ENCODE measurements at places on chromosomes 12 and 14.

GRCh38 chr12:58833853-58834252, 86.5 kb downstream of the LRIG3 start:
- no peak for DNase-seq

- no peak for DNase-seq
Measured at GRCh38 chr12:74129702-74130101, 407.9 kb upstream of the ATXN7L3B start.

DNA sequence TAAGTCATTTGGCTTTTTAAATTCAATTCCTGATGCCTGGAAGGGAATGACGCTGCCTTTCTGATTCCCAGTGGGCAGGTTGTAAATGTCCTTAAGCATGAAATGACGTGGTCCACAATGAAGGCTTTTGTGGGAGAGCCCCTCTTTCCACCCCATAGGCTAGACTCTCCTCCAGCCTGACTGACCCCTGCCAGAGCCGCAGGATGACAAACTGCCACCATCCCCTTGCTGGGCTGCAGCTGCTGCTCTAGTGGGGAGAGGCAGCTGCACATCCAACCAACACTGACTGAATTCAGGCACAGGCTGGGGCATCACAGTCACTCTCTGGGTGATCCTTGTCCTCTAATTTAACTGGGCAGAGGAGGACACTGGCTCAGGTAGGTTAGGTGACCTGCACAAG, 6.3 kb downstream of the TSPAN11 start:
- DNase-seq: no peak

GRCh38 chr12:3744229-3744901, 8.5 kb downstream of the CRACR2A start:
- no peak for DNase-seq

DNA sequence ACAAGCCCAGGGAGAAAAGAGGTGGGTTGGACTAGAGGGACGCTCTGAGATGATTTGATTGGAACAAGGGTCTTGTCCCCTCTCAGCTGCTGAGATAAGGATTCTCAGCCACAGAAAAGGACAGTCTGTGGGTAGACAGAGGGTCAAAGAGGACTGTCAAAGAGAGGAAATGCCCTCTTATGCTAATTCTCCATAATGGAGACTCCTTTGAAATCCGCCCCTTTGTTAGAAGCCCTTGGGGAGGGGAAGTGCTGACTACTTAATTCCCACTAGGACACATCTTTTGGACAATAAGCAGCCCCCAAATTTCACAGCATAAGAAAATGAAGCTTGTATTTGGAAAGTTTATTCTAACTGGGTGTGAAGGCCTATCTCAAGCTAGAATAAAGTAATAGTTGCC, 176.6 kb downstream of the KTN1 start:
- DNase-seq: no peak

GRCh38 chr12:47296828-47297227, 217.1 kb upstream of the AMIGO2 start:
- no peak for DNase-seq

DNA sequence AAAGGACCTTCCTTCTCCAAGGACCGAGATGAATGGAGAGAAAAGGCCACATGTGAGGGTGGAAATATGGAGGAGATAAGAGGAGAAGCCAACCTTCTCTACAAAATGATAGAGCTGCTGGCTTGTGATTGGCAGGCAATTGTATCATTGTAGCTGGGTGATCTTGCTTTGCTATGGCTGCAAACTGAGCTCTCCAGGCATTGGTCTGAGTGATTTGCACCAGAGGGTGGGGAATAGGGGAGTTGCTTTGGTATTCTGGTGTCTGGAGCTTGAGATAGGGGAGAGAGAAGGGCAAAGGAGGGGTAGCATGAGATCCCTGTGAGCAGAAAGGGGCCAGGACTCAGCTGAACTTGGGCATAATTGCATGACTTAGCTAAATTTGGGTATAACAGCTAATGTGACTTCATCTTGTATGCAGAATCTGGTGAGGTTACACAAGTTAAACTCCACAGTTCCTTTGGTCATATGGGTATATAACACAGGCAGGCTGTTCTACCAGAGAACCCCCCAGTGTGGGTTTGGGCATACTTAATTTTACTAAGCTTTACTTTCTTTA, 72.0 kb downstream of the FOS start:
- DNase-seq: no peak

- no peak for DNase-seq
Measured at GRCh38 chr14:30990770-30991169, 34.7 kb upstream of the AP4S1 start.

DNA sequence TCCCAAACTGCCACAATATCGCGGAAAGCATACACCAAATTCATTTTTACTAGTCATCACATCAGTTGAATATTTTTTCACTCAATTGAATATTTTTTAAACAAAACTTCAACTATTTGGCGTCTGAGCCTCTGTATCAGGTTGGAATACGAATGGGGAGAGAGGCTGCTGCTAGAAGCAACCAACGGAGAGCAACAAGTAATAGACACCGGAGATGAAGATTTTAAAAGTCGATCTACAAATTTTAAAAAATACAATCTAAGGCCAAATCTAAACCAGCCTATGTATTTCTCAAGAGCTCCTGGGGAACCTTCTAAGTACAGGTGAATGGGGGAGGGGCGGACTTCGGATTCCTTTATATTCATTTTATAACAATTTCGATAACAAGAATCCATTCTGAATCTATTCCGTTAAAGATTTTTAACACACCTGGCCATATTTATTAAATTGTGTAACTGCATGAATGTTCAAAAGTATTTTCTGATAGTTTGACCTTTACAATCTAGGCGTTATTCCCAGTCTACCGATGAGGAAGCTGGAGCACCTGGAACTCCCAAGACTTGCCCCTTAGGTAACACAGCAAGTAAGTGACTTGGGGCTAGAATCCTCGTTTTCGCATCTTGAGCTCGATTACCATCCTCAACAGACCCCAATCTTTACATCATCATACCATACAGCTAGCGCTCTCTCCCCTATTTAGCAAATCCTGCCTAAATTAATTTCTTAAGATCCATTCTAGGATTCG, 1.2 kb downstream of the GNPNAT1 start:
- DNase-seq: no peak

- no peak for DNase-seq
Measured at GRCh38 chr12:54463034-54463433, 10.4 kb downstream of the GTSF1 start.

GRCh38 chr14:83827383-83827782, 1702.6 kb upstream of the FLRT2 start:
- DNase-seq: no peak

DNA sequence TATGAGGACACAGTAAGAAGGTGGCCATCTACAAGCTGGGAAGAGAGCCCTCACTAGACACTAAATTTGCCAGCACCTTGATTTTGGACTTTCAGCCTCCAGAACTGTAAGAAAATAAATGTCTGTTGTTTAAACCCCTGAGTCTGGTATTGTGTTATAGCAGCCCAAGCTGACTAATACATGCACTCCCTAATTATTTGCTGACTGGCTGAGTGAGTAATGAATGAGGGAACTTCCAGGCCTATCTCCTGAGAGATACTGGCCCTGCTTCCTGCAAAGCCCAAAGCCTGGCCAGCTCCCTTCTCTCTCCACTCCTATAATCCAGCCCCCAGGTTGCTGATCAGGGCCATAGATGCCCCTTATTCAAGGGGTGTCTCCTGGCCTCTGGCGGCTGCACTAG, 120.0 kb upstream of the NOS1 start:
- DNase-seq: no peak

GRCh38 chr12:124464830-124465229, 102.6 kb downstream of the NCOR2 start:
- no peak for DNase-seq

DNA sequence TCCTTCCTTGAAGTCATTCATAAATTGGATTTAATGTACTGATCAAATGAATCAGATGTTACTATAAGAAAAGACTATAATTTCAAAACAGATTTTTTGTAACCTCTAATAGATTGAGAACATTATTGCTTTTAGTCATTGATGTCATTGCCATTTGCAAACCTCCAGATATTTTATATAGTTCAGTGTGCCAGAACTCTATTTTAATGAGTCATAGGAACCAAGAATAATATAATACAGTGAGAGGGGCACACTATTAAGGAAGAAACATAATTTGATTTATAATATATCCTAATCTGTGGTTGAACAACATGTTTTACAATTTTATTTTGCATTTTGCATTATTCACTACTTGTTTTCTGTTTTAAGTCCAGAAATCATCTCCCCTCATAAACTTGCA, 78.0 kb downstream of the LRRC9 start:
- no peak for DNase-seq

DNA sequence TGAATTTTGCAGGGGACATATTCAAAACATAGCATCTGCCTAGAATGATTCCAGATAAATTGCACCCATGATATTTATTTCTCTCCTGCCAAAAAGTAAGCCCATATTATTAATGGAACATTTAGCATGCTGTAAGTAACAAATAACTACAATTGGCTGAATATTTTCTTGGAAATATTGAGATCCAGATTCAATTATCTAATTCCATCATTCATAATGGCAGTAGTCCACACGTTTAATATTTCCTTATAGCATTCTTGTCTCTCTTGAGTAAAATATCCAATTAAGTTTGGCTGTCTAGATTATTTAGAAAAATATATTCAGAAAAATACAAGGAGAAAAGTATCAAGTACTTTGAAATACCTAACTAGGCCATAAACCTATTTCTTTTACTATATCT, 157.5 kb downstream of the FLRT2 start:
- no peak for DNase-seq

- DNase-seq: no peak
Measured at GRCh38 chr12:58396239-58396638, 454.9 kb downstream of the ATP23 start.

GRCh38 chr12:19120795-19121194, 8.7 kb upstream of the PLEKHA5 start:
- no peak for DNase-seq

DNA sequence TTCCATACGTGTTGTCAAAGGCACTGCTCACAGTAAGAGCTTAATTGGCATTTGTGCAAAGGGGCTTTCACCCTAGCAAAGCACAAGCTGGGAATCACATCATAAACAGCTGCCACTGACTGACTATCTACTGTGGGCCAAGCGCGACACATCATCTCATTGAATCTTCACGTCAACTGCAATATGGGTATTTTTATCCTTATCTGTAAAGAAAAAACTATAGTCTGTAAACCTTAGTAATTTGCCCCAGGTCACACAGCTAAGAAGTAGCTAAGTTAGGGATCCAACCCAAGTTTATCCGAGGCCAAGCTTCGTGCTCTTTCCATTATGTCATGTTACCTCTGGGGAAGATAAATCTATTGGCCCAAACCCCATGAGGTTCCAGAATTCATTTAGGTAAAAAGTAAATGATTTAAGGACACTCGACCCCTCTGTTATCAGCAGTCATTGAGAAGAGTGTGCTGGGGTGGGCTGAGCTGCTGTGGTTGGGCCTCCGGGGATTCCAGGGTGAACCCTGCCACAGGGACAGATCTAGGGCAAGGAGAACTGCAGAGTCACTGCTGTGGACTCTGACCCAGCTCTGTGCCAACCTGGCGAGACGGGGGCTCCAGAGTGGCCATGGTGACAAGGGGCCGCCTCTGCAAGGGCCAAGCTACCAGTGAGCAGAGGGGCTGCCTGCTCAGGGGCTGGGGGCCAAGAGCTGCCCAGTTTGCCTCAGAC, 27.6 kb downstream of the NCKAP5L start:
- no peak for DNase-seq

DNA sequence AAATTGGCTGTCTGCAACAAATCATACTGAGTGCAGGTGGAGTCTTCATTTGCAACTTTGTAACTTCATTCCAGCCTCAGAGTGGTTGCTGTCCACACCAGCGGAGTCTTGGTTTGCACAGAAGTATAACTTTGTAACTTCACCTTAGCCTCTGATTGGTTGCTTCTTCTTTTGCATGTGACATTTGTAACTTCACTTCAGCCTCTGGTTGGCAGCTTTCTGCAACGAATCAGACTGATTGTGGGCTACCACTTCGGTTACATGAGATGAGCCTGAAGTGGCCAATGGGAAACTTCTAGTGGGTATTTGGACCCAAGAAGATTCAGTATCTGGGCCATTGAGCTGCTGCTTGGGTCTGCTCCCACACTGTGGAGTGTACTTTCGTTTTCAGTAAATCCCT, 17.8 kb downstream of the RASSF8 start:
- no peak for DNase-seq

- no peak for DNase-seq
Measured at GRCh38 chr12:127383281-127383680, 883.7 kb upstream of the TMEM132C start.

DNA sequence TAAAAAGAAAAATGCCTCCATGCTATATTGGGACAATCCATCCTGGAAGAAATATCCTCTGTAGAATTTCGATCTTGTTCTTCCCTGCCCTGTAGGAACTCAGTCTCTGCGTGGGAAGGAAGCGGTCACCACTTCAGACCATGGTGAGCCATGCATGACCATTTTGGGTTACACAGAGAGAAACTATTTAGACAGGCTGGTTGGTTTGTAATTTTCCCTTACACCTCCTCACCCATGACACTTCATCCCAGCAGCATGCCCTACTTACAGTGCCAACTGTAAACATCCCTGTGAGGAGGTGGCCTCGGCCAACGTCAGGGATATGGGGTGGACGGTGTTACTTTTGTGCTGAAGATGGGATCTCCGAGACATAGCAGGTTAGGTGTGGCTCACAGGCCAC, 121.4 kb downstream of the SMOC1 start:
- no peak for DNase-seq

- DNase-seq: no peak
Measured at GRCh38 chr14:75264036-75264435, 14.6 kb upstream of the FOS start.

DNA sequence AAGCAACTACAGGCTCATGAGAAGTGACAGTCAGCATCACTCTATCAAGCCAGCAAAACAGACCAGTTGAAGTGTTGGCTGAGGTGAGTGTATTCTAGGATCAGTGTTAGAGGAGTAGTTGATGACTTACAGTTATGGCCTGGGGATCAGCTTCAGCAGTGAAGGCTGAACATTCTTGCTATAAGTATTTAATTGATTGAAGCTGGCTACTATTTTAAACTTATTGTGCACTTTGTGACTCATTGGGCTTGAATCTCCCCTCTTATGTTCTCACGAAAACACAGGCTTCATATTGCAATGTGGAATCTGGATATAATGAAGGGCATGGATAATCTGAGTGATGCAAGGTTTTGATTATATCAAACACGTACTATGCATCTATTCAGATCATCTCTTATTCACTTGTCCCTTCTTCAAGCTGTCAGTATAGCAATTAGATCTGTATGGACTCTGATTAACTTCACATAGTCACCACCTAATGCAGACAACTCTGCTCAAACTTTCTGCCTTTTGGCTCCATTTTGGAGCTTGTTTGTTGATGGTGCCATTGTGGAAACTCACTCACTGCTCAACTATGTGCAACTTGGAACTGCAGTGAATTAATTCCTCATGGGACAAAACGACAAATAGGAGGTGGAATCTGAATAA, 309.2 kb downstream of the SLC16A7 start:
- DNase-seq: no peak

DNA sequence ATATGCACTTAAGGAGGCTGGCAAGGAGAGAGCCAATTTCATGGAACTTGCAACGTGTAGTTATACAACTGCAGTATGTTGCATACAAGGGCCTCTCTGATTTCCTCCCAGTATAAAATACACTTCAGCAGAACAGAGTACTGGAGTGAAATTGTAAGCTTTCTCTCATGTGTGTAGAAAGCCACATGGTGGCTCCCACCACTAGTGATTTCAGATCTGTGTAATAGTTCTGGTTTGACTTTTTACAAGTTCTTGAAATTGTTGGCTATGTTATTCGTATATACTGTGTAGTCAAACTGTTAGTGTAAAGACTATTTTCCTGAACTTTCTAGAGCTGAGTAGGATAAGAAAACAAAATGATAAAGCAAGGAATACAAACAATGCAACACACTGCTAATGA, 16.4 kb upstream of the LMO3 start:
- no peak for DNase-seq

- DNase-seq: no peak
Measured at GRCh38 chr12:58787021-58787760, 133.1 kb downstream of the LRIG3 start.
